Activated T-cell treated with anti-CD3 and anti-CD28 coated beads, Interleukin-2, amount 50 U/mL, for 72 hours (primary cell): ENCODE measurements at places on chromosomes 2 and 18. TPM values are rescaled to one million over a fixed set of nuclear protein-coding genes. Genes with fewer than 3 reads are reported as not detected.

DNA sequence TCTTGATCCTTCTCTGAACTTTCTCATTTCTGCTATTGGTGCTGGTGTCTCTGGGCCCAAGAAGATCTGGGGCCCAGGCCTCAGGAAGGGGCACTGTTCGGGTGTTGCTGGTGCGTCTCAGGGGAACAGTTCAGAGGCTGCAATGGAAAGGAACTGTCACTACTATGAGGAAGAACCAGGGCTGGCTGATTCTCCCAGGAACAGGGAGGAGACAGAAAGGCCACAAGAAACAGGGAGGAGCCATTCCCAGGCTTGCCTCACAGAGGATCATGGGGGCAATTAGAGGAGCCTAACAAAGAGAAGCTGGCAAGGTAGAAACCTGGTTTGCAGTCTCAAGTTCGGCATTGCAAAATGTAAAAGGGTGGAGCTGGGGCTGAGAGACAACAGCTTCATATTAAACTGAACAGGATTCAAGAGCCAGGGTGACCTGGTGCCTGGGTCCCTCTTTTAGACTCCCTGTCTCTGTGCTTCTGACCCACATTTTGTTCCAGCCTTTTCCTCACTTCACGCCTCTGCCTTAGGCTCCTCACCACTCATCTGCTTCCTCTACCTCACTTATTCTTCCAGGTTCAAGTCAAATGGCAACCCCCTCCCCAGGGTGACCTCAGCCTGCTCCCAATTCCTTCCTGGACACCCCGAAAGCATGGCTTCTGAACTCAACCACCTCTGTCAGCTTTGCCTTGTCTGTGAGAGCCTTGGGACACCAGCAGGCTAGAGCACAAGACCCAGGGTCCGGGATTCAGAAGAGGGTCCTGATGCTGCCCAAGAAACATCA lies 58.4 kb downstream of the GYPC start:
- no peak overlapping the region for H3K4me3 ChIP-seq
- no peaks in the 10 kb centered on the region for H3K27me3 ChIP-seq
- DNase-seq, result no peak
- H3K27ac ChIP-seq, result no peak overlapping the region

DNA sequence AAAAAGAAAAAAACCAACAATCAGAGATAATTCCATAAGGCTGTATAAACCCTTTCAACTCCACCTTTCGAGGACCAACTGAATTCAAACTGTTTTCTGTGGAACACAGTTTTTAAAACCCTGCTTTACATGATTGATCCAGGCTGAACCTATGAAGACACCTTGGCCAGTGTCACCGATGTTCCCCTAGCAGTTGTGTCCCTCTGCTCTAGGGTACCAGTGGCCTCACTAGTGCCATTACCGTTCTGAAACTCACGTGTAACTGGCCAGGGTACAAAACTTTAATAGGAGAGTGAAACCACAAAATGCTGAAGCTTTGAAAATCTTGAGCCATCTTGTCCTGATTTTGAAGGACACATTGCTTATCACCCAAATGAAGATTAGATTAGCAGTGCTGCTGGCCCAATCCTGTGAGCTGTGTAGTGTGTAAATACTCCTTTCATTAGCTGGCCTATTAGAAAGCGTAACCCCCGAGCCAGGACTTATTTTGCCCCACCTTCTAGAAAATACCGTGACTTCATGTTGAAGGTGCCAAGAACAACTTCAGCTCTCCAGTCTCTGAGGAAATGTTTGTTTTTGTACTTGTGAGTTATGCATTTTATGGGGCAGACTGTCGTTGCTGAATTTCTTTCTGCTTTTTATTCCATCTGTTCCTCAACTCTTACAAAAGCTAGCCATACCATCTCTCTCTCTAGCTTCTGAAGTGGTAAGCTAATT lies 147.8 kb upstream of the MAP3K20 start:
- peaks cover 21% of the 10 kb centered on the region for H3K27me3 ChIP-seq
- H3K4me1 ChIP-seq, result peaks cover 14% of the 10 kb centered on the region
- no peak overlapping the region for H3K27ac ChIP-seq

GRCh38 chr2:85933753-85934594 lies 45.2 kb upstream of the ST3GAL5 start:
- peak; percentile 17 for DNase-seq
- H3K36me3 ChIP-seq, result no peaks in the 10 kb centered on the region
- peaks cover 16% of the 10 kb centered on the region for H3K4me1 ChIP-seq
- no peak overlapping the region for H3K27ac ChIP-seq
- peaks cover under 1% of the 10 kb centered on the region for H3K27me3 ChIP-seq

- H3K27me3 ChIP-seq, result peaks cover 27% of the 10 kb centered on the region
- no peaks in the 10 kb centered on the region for H3K36me3 ChIP-seq
- H3K4me1 ChIP-seq, result no peaks in the 10 kb centered on the region
These were observed 59.4 kb downstream of the KCNG2 start for GRCh38 chr18:79857082-79857671.

DNA sequence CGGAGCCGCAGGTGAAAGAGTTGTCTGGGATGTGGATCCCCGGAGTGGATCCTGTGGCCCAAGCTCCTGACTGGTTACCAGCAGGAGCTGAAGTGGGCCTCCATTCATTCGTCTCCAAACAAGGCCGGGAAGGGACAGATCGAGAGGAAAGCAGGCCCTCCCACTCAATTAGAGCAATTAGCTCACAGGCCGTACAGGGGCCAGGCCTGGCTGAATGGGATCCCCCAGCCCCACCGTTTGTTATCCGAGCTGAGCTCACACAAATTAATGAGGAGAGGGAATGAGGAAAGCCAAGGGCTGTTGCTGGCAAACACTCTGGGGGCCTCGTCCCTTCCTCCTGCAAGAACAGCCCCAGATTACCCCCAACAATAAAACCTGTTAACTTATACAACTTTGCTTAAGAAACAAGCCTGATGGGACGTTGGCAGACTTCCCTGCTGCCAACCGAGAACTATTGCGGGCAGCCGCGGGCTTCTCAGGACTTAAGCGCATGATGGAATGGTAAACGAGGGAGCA lies 338.0 kb downstream of the BCL11A start:
- no peaks in the 10 kb centered on the region for H3K36me3 ChIP-seq
- no peak overlapping the region for H3K4me3 ChIP-seq
- no peaks in the 10 kb centered on the region for H3K4me1 ChIP-seq
- no peaks in the 10 kb centered on the region for H3K27me3 ChIP-seq
- H3K27ac ChIP-seq, result no peak overlapping the region

DNA sequence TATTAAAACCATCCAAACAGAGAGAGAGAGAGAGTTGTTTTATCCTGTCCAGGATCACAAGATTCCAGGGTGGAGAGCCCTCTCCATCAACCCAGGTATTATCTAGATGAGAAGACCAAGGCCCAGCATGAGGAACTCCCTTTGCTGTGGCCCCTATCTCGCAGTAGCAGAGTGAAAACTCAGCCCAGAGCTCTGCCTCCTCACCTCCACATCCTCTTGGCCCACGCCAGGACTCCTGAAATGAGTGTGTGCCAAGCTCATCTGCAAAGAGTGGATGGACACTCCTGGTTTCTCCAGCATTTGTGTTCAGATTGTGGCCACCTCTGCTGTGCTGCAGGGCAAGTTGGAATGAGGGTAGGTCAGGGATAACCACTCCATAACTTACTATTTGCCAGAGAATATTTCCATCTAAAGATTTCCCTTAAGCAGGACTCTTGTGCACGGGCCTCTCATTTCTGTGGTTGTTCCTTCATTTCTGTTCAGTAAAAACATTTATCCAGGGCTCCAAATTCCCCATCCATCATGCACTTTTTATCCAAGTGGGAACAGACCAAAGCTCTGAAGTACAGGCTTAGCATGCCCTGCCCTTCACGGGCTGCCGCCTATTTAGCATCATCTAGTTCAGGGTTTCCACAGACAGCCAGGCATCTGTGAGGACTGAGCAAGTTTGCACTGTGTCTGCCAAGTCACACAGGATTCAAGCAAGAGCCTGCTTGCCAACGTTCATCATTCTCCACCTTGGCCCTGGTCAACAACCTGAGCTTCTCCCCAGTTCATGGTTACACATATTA lies 583.2 kb upstream of the ID2 start:
- DNase-seq, result no peak
- H3K4me3 ChIP-seq, result no peak overlapping the region
- no peaks in the 10 kb centered on the region for H3K36me3 ChIP-seq
- peaks cover 25% of the 10 kb centered on the region for H3K4me1 ChIP-seq
- H3K27me3 ChIP-seq, result no peaks in the 10 kb centered on the region

- peak overlapping the region; percentile 80 for H3K27ac ChIP-seq
- H3K4me3 ChIP-seq, result peak overlapping the region; percentile 58
- no peak for DNase-seq
- H3K36me3 ChIP-seq, result no peaks in the 10 kb centered on the region
- H3K27me3 ChIP-seq, result no peaks in the 10 kb centered on the region
- peaks cover 40% of the 10 kb centered on the region for H3K4me1 ChIP-seq
These were observed 216.8 kb downstream of the CAMKMT start for GRCh38 chr2:44578471-44579093.

GRCh38 chr2:164937864-164938401 lies 17.4 kb downstream of the SLC38A11 start:
- H3K27me3 ChIP-seq, result no peaks in the 10 kb centered on the region
- no peaks in the 10 kb centered on the region for H3K4me1 ChIP-seq
- H3K27ac ChIP-seq, result no peak overlapping the region
- H3K4me3 ChIP-seq, result no peak overlapping the region

GRCh38 chr2:14759082-14759481 lies 126.6 kb downstream of the LRATD1 start:
- no peak for DNase-seq
- no peak overlapping the region for H3K4me3 ChIP-seq
- H3K27me3 ChIP-seq, result no peaks in the 10 kb centered on the region
- H3K4me1 ChIP-seq, result no peaks in the 10 kb centered on the region

DNA sequence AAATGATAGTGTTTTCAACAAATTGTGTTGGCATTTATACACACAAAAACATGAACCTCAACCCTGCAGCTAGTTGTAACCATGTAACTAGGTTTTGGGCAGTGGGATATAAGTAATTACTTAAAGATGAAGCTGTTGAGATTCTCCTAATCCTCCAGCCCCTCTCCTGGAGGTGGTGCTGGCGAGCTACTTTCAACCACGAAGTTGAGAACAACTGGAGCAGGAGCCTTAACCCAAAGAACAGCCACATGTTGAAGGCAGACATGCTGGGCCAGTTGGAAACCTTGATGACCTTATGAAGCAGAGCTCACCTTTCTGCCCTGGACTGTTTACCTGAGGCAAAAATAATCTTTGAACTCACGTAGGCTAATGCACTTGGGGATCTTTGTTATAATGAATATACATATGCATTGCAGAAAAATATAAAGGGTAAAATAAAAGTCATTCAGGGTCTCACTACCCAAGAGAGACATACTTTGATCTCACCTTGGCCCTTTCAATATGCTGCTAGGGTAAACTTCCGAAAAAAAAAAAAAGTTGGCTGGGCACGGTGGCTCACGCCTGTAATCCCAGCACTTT lies 89.6 kb upstream of the NPAS2 start:
- no peak overlapping the region for H3K4me3 ChIP-seq
- no peaks in the 10 kb centered on the region for H3K27me3 ChIP-seq
- peak; percentile 50 for DNase-seq

DNA sequence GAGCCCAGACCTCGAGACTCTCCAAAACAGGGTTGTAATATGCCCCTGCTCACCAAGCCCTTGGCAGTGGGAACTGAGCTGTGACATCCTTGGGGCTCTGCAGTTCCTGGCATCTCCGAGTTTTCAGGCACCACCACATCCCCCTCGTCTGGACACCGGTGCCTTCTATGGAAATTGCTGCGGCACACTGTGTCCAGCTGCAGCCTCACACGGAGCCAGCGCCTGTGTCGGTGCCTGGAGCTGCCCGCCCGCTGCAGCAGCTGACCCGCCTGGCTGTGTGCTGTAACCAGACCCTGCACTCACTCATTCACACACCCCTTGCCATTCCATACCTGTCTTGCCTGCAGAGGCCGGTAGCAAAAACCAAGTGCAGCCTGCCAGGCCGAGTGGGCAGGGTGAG lies 11.8 kb downstream of the IWS1 start:
- H3K27ac ChIP-seq, result peak overlapping the region; percentile 72
- H3K36me3 ChIP-seq, result peaks cover 19% of the 10 kb centered on the region
- no peak overlapping the region for H3K4me3 ChIP-seq
- DNase-seq, result no peak
- no peaks in the 10 kb centered on the region for H3K27me3 ChIP-seq

DNA sequence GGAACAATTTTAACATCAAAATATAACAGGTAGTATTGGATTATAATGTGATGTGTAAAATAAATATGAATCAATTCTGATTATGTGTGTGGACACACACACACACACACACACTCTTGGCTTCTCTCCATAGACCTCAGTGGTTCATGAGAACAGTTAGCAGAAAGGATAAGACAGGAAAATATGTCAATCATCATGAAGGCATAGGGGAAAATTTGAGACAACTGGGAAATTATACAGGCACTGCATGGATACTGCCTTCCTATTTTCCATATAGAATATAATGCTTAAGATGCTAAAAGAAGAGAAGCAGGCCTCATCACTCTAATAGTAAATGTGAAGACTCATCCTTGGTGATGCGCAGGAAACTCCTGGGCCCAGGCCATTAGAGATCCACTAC lies 884.5 kb downstream of the SUCLG1 start:
- H3K4me1 ChIP-seq, result no peaks in the 10 kb centered on the region
- H3K27me3 ChIP-seq, result no peaks in the 10 kb centered on the region
- DNase-seq, result no peak
- H3K27ac ChIP-seq, result no peak overlapping the region

DNA sequence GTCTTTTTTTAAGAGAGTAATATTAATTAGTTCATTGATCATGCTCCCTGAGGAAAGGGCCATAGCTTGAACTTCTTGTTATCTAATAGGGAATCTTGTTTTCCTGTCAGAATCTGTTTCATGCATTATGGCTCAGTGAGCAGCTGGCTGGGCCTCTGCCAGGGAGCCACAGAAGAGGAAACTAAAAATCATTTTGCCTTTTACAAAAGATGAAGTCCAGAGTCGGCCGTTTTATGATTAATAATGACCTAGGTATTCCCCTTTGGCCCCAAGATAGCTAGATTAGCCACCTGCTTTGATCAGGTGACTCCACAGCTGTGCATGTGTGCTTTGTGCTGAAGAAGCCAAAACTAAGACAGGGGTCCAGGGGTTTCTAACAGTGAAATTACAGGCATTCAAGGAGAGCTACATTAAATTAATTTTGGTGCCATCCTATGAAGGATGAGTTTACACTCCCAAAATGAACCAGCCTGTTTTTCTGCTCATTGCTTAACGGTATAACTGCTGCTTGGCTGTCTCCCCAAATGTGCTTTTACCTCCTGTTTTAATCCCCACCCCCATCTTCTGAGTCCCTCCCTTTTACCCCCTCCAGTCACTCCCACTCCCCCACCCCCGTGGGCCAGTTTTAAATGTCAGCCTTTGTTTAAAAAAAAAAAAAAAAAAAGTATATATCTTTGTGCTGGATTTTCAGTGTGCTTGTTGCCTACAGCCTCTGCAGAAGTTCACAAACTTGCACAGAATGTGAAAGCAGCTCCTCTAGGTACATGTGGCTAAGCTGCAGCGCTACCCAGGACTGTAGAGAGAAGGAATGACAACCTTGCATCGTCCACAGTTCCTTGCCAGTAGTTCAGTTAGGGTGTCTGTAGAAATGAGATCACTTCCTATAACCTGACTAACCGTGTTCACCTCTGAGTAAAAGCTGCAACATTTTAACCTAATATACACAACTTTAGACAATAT lies 93.1 kb downstream of the CABLES1 start:
- DNase-seq, result peak; percentile 46
- peak overlapping the region; percentile 69 for H3K27ac ChIP-seq
- no peaks in the 10 kb centered on the region for H3K36me3 ChIP-seq
- H3K4me3 ChIP-seq, result peak overlapping the region; percentile 73

MARCHF4 gene
- total RNA-seq, result not detected

ZSWIM2 gene
- not detected for total RNA-seq

ANTXR1 gene
- total RNA-seq, result not detected

HRH4 gene
- 0.16 TPM for total RNA-seq

UGT1A5 gene
- total RNA-seq, result not detected

CCDC148 gene
- 0.14 TPM for total RNA-seq
